Immature natural killer cell (primary cell): ENCODE measurements at places on chromosomes 6 and 20.

- DNase-seq = peak; percentile 23
These were observed 163.2 kb upstream of the TAB2 start for GRCh38 chr6:149154261-149154821.

- no peak for DNase-seq
These were observed 138.5 kb downstream of the LINC00237 start for GRCh38 chr20:20967564-20968184.

DNA sequence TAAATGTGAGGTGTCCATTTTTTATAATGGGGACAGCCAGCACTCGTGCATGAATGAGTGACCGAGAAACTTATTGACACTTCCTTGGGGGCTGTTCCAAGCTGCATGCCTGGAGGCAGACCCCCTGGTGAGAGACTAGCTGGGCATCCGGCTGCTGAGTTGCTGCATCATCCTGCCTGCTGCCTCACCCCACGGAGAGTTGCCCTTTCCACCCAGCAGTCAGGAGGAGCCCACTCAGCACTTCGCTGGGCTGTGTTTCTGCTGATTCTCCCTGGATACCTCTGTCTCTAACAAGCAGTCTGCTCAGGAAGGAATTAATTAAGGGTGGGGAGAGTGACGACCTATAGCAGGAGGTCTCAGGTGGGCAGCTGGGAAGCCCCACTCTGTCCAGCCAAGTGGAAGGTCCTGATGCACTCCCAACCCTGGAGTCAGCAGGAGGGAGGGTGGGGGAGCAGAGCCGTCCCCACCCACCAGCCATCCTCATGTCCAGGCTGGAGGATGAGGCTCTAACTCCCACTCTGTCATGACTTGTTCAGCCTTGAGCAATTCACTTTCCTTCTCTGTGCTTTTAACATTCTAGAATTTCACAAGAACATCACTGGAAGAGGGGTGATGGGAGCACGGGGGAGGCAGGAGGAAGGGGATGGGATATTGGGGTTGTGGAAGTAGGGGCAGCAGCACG is 177.3 kb downstream of the LRFN2 start:
- peak; percentile 17 for DNase-seq

DNA sequence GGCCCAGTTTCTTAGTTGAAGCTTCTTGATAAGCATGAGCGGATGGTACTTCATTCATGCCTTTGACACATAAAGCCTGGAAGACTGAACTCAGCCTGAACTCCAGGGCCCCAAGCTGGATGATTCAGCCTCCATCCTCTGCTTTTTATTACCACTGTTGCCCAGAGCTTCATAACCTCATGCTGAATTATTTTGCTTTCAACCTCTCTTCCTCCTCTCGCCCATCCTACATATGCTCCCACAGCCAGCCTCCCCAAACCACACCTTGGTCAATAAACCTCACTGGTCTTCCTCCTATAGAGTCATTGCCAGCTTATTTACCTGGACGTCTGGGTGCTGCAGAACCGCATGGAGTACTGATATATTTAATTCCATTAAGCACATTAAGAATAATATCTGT is 59.4 kb downstream of the SLC35B3 start:
- DNase-seq = no peak

- no peak for DNase-seq
These were observed 282.7 kb upstream of the PRDM1 start for GRCh38 chr6:105803442-105803841.
